SJSA1 (cell line): ENCODE measurements at places on chromosomes 16 and 17.
A peak's percentile ranks its signal among the peaks of the same experiment; 100 is the strongest.

GRCh38 chr16:4522051-4522581 lies 16.5 kb downstream of the CDIP1 start:
- no peak for DNase-seq

DNA sequence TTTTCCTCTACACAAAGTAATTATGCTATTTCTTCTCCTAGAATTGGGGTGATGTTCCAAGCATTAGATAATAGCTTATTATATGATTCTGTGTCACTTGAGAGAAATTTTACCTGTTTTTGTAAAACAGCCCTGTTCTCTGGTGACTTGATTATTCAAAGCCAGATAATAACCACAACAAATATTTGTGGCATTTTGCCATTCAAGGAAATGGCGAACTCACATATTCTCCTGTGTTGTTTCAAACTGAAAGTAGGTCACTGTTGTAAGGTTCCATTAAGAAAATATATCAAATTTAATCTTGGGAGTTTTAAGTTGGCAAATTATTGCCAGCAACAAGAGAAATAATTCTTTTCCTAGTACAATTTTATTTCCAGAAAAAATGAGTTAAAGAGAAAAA lies 124.8 kb downstream of the STXBP4 start:
- DNase-seq, result no peak

DNA sequence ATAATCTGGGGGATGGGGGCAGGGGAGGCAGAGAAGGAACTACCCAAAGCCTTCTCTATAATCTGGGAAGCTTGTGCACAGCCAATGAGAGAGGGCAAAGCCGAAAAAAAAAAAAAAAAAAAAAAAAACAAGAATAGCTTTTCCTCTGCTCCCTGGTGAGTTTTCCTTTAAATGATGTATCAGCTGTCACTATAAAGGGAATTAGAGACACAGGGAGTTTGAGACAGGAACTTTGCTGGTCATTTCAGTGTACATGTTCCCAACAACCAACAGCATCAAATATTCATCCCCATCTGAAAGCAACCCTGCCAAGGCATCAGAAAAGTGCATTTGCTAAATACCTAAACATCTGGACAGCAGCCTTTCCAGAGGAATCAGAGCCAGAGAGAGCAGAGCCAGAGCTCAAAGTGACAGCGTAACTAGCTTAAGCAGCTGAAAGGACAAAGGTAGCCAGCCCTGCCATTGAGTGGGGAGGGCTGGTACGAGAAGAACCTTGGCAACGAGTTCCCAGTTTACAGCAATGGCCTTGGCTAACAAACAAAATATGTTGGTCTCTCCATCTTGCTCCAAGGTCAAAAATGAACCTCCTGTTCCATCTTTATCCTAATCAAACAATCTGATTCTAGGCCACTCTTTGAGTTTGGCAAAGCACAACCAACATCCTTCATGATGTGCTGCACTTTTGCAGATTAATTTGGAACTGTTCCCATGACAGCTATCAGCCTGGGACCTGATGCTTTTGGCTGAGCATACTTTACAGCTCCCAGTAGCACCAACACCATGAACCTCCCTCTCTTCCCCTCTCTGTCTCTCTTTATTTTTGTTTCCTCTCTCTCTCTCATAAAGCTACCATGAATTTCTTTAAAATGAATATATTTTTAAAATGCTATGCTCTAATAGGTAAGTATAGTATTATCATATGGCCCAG lies 143.7 kb upstream of the GNAO1 start:
- no peak for DNase-seq

DNA sequence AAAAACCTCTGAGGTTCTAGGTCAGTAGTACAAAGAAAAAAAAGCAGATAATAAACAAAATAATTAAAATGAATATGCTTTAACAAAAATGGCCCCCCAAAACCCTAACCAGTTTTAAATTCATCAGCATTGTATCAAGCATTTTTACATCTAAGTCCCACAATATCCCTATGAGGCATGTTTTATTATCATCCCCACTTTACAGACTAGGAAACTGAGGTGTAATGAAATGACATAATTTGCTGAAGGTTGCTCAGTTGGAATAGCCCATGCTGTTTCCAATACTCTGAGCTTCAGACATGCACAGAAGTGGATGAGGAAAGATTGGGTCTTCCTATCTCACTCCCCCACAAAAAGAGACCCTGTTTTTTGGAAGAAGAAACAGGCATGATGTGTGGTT lies 88.3 kb downstream of the SNX11 start:
- DNase-seq, result no peak

DNA sequence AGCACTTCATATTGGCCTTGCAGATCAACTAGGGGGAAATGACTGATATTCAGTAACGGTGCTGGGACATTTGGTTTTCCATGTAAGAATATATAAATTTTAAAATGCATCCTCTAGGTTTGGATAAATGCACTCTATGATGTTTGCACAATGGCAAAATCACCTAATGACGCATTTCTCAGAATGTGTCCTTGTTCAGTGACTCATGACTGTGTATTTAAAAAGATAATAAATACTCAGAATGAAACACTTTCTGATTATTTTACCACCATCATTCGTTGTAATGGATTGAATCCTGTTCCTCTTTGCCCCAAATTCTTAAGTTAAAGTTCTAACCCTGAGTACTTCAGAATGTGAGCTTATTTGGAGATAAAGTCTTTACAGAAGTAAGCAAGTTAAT lies 17.2 kb upstream of the ADGRG1 start:
- peak; percentile 30 for DNase-seq

GRCh38 chr17:47730681-47731080 lies 2.4 kb upstream of the TBX21 start:
- DNase-seq, result no peak

- no peak for DNase-seq
These were observed 5.4 kb downstream of the KCTD5 start for GRCh38 chr16:2687531-2688308.

DNA sequence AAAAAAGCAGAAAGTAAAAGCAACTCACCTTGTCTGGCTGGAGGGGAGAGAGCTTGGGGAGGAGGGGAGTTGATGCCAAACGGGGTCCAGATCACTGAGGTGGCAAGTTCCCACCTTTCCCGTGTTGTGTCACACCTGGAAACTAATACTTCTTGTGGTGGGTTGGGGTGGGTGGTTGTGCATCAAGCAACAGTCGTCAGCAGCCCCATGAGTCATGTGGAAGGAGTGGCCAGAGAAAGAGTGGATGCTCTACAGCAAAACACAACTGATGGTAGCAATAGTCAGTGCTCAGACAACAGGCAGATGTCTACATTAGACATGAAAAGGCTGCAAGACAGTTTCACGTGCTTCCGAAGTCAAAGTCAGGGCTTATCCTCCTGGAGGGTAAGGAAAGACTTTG lies 35.4 kb downstream of the ARSG start:
- DNase-seq, result no peak

GRCh38 chr16:72786606-72787005 lies 261.3 kb downstream of the ZFHX3 start:
- no peak for DNase-seq

- DNase-seq, result no peak
These were observed 151.5 kb downstream of the CEP112 start for GRCh38 chr17:66040402-66040801.

DNA sequence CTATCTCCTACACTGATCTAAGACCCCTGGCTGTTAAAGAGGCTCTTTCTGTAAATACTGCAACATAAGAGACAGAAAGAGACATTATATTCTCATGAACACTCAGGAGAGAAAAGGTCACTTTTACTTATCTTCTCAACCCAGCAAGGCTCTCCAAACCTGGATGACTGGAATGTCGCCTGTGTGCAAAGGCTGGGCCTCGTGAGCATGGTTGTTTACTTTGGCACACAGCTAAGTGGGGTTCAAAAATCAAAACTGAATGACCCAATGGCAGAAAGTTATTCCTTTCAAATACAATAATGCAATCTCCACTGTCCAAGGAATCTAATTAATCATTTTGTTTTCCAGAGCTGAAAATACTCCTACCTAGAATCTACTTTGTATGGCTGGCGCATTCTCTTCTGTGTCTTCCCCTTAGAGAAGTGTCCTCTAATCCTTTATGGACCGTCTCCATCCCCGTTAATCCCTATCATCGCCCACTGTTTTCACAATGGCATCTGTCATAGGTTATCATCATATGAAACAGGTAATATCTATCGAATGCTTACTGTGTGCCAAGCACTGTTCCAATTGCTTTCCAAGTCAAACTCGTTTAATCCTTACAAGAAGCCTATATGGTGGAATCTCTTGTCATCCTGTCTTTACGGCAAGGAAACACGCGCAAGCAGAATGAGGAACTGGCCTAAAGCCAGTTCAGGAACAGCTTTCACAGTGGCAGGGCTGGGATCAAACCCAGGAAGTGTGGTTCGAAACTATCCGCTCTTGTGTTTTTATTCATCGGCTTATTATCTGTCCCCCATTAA lies 1.3 kb downstream of the SLX4 start:
- no peak for DNase-seq

DNA sequence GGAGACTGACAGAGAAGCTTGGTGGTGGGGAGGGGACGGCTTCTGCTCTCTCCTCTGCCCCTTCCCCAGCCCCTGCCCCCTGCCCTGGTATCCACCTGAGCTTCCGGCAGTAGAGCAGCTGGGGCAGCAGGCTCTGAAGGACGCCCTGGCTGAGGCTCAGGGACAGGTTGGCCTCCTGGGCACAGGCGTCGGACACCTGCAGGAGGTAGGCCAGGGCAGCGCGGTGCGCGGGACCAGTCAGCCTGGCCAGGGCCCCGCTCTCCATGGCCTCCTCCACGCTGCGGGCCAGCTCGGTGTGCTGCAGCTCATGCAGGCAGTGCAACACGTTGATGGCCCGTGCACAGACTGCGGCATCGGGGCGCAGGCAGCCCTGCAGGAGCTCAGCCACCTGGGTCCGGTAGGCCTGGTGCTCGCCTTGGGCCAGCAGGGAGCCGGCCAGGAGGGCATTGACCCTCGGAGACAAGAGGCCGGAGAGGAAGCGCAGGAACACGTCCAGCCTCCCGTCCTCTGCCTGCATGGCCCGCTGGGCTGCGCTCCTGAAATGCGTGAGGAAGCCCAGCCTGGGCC lies 14.2 kb downstream of the NLRC3 start:
- peak; percentile 35 for DNase-seq

- no peak for DNase-seq
These were observed 239.3 kb downstream of the CEP112 start for GRCh38 chr17:65952586-65952985.

GRCh38 chr16:67767953-67768352 lies 38.4 kb downstream of the RANBP10 start:
- DNase-seq, result peak; percentile 37

DNA sequence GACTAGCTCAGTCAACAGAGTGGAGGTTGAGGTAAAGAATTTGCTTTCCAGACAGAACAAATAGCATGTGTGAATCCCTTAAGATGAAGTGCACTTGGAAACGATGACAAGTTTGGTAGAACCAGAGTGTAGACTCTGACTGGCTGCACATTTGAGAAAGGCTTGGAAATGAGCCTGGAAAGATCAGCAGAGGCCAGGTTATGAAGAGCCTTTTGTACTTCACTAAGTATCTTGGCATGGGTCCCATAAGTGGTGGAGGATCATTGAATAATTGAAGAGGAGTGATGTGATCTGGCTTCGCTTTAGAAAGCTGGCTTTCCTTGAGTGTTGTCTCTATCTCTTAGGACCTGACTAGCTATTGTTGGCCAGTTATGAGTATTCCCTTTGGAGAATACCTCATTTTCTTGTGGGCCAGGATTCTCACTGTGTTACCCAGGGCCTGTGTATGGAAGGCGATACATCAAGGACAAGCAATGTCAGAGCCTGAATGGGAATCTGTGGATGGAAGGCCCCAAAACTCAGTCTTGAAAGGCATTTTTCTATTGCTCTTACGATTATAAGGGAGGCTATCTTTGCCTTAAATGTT lies 329.8 kb downstream of the UTP18 start:
- DNase-seq, result no peak

DNA sequence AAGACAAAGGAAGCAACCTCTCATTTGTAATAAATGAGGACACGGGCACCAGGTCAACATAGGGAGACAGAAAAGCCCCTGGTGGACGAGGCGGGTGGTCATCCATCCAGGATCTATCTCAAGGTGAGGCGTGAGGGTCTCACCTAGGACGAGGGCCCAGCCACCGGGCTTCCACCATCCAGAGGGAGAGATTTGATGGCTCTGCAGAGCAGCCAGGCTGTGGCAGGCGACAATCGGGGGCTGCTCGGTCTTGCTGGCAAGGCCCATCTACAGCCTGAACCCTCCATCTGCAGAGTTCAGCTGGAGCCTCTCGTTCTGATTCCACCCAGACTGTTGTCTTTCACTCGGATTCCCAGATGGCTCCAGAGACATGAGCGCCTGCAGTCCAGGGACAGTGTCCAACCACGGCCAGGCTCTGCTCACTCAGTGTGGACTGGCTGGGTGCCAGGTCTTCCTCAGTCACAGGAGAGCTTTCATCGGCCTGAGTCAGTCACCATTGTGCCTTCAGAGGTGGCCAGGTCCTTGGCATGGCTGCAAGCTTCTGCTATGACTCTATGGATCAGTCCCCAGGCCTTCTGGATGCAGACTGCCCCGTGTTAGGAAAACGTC lies 5.9 kb downstream of the LITAFD start:
- DNase-seq, result peak; percentile 66

DNA sequence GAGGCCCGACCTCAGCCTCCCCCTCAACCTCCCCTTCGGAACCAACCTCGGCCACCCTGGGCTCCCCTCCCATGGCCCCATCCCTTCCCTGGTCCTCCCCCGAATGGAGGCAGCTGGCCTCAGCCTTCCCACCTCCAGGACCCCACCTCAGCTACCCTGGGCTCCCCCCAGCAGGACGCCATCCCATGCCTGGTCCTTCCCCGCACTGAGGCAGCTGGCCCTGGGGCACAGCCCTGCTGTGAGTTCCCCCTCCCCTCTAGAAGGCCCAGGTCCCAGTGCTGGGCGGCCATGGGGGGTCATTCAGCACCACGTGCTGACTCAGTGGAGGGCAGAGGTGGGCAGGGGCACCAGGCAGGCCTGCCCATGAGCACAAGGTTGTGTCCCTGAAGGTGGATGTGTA lies 28.9 kb upstream of the PVALEF start:
- no peak for DNase-seq

- no peak for DNase-seq
These were observed 34.3 kb downstream of the LIMD2 start for GRCh38 chr17:63665527-63666214.

DNA sequence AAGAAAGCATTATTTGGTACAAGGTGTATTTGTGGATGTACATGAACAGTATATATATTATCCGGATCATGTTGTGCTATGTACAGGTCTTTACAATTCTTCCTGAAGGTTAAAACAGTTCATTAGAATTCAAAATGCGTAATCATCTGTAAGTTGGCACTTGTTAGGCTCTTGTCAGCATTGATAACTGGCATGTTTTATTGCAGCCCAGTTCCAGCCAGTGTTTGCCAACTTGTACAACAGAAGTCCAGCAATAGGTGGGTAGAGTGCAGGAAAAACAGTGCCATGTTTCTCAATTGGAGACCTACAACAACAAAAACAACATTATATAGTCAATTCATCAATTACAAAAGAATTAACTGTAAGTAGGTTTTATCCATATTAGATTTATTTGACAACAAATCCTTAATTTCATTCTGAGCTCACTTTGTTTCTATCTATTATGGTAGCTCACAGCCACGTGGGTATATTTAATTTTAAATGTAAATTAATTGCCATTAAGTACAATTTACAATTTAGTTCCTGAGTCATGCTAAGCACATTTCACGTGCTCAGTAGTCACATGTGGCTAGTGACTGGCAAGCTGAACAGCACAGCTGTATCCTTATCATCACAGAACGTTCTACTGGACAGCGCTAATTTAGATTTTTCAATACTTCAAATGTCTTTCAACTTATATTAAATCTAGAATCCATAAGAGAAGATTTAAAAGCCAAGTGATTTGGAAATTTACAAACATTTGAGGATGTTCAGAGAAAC lies 8.6 kb upstream of the ANKFY1 start:
- DNase-seq, result no peak
